ENCODE measurements at places on chromosomes 13 and 19.

DNA sequence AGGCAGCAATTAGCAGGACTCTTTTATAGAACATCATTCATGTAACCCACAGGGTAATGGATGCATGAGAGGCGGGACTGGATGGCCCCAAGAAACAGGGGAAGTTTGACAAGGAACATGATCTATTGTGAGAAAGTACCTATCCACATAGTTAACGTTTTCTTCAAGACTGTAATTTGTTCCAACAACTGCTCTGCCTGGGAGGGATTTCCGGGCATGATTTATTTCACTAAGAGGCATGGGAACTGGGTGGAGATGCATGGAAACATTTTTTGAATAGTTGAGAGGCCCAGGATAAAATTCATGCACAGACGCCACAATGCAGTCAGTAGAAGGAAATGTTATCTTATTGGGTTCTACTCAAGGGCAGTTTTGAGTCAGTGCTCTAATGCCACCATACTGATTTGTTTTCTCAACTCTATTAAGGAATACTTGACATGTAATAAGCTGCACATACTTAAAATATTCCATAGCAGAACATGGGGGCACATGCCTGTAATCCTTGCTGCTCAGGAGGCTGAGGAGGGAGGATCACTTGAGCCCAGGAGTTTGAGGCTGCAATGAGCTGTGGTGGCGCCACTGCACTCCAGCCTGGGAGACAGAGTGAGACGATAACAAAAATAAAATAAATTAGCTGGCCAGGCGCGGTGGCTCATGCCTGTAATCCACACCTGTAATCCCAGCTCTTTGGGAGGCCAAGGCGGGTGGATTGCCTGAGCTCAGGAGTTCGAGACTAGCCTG, 9.9 kb upstream of the ATG4D start:
- DNase-seq: no peak

GRCh38 chr13:24097064-24097463, 63.5 kb upstream of the SPATA13 start:
- no peak for DNase-seq

DNA sequence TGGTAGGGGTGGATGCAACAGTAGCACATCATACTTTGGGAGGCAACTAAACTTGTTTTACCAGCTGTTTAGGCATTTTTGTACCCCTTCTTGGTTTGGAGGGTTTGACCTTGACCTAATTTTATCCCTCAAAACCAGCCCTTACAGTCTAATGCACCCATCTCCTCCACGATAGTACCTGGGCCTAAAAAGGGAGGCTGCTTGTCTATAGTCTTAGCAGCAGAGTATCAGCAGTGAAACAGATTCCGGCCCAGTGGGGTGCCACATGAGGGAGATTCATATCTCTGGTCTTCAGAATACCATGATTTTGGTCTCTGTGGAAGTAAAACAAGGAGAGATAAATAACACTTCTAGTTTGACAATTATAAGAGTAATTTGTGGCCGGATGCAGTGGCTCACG, 39.5 kb upstream of the ATP12A start:
- no peak for DNase-seq

- DNase-seq: no peak
Observed at GRCh38 chr19:47407417-47407774, 11.9 kb downstream of the MEIS3 start.

GRCh38 chr19:48603001-48603400, 3.5 kb upstream of the SPACA4 start:
- no peak for DNase-seq

DNA sequence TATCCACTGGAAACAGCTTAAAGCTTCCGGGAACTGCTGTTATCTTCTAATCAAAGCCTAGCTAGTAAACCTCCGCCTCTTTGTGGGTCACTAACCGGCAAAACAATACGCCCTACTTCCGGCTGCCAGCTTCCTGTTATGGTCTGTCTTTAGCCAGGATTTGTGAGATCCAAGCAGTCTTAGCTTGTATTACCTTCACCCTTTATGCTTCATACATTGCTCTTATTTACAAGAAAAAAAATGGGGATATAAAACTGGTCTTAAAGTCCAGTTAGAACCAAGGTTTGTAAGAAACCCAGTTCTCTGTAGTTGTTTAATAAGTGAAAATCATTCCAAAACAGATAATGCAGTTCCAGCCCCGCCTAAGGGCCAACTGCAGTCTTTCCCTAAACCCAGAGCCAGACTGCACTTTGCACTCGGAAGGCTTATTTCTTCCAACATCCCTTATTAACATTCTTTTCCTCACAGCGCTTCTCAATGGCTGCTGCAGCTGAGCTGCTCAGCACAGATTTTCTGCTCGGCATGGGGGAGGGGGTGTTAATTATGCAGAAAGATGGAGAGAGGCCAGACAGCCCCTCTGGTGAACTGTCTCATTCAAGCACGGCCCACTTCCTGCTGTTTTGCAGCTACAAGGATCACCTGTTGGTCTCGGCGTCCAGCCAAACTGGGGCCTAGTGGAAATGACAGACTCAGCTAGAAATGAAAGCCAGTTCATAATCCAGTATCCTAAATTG, 368.4 kb downstream of the KLF12 start:
- DNase-seq: no peak

DNA sequence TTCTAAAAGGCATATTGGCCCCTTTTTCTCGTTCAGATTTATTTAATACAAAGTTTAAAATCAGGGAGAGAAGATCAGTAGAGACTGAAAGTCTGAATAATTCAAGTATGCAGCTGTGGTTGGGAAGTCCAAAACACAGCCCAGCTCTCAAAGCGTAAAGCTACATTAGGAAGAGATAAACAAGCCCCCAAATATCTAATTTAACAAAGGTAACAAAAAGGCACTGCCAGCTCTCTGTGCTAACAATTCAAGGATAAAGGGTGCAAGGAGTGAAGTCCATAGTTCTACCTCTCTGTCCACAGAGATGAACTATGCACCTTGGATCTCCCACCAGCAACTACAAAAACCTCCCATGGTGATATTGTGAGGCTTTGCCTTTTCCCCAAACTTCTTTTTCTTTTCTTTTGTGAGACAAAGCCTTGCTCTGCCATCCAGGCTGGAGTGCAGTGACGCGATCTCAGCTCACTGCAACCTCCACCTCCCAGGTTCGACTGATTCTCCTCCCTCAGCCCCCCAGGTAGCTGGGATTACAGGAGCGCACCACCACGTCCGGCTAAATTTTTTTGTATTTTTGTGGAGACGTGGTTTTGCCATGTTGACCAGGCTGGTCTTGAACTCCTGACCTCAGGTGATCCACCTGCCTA, 104.4 kb downstream of the LHFPL6 start:
- no peak for DNase-seq

GRCh38 chr19:45484273-45484945, 12.4 kb downstream of the RTN2 start:
- DNase-seq: no peak

DNA sequence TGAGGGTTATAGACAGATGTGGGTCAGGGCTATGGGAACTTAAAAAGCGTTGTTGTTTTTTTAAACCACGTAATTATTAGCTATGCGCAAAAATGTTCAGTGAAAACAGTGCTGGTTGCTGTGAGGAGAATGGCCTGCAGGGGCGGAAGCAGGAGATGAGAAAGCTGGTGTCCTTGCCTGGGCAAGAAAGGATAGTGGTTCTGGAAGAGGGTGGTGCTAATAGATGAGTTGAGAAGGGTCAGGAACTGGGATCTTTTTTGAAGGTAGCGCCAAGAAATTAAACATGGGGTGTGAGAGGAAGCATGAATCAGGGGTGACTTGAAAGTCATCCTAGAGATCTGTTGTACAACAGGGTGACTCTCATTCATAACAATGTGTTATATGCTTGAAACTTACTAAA, 4.8 kb upstream of the SMG9 start:
- DNase-seq: no peak

DNA sequence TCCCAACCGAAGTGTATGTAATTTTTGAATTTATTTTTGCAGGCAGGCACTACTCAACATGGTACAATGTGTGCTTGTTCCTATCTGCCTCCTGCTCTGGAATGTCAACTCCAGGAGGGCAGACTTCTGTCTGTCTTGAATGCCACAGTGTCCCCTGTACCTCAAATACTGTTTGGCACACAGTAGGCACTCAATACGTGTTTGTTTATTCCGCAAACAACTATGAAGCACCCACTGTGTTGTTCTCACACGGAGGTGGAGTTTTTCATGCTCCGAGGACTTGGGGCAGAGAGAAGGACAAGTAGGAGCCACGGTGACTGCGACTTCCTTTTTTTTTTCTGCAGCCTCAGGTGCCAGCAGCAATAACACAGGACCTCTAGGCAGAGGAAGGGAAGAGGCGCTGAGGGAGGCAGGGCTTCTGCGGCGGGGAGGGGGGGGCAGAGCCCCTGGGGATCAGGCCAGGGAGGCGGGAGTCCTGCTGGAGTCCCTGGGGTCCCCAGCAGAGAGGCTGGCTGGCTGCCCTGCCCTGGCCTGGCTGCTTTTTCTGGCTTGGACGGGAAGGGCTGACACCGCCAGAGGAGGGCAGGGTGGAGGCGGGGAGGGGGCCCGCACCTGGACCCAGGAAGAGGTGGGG, 29.3 kb upstream of the TNFAIP8L1 start:
- DNase-seq: no peak

DNA sequence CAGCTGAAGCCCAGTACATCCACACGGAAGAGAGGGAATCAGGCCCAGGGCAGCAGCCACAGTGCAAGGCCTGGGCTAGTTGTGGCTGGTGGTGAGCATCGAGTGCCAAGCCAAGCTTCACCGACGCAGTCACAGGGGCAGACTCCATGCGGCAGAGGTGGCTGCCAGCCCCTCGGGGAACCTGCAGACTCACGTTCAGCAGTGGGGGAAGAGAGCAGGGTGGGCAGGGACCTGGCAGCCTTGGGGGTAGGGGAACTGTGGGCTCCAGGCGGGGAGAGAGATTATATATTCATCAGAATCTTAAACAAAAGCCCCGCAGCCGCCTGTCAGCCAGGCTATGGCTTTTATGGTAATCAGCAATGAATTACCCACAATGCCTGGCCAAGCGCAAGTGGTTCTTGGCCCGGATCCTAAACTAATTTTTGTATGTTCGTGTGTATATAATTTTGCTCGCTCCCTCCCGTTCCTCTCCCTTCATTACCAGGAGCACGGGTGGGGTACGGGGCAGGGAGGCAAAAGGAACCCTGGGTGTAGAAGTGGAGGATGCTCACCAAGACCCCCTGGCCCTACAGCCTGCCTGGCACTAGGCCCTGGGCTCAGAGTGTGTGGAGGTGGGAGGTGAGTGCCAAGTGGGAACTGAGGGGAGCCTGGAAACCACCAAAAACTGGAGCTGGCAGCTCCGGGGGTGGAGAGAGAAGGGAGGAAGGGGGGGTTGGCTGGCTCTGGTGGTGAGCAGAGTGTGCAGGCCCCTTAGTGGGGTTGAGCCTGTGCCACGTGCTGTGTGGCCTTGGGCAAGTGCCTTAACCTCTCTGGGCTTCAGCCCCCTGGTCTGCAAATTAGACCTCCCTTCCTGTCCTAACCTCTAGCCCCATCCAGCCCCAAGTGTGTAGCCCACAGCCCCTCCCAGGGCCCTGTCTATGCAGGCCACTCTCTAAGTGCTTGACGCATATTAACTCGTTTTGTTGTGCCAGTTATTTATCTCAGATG, 31.9 kb downstream of the PTPRS start:
- DNase-seq: no peak

- DNase-seq: no peak
Observed at GRCh38 chr13:113304121-113304520, 7.1 kb downstream of the LAMP1 start.

GRCh38 chr13:45788011-45788410, 63.5 kb downstream of the SIAH3 start:
- no peak for DNase-seq

GRCh38 chr13:95050800-95051615, 250.2 kb downstream of the ABCC4 start:
- no peak for DNase-seq

DNA sequence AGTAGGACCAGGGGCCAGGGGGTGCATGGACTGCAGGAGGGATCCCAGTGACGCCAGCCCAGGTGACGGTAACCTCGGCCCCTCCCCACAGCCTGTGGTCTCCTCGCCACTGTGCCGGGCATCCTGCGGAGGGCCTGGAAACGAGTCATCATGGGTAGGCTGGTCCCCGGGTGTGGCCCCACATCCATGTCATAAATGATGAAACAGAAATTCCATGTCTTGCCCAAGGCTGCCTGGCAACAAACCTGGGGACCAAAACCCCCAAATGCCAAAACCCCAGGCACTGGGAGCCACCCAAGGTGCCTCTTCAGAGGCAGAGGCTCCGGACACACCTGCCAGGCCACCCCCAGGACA, 20.9 kb downstream of the MAP2K2 start:
- no peak for DNase-seq

GRCh38 chr13:99375738-99376080, 68.5 kb upstream of the GPR183 start:
- DNase-seq: no peak

DNA sequence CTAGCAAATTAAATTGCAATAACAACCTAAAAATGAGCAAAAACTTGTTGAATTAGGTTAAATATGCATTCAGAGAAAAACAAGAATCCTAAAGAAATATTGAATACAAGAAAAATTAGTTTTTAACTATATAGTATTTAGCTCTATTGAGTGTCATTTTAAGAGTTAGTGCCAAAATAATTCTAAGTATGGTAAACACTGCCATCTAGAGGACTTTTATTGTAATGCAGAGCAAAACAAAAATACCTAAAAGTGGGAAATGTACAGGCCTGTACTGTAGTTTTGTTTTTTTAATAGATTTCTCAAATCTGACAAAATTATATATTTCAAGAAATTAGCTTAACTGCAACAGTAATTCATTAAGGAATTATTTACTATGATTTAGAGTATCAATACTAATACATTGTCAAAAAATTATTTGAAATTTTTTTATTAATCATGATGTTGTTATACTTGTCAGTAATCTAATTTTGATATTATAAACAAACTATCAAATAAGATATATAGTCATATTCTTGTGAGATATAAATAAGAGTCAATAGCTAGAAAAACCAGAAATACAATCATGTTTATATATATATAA, 8.2 kb upstream of the PCDH9 start:
- DNase-seq: no peak

GRCh38 chr13:44818428-44818827, 170.8 kb downstream of the NUFIP1 start:
- DNase-seq: no peak

DNA sequence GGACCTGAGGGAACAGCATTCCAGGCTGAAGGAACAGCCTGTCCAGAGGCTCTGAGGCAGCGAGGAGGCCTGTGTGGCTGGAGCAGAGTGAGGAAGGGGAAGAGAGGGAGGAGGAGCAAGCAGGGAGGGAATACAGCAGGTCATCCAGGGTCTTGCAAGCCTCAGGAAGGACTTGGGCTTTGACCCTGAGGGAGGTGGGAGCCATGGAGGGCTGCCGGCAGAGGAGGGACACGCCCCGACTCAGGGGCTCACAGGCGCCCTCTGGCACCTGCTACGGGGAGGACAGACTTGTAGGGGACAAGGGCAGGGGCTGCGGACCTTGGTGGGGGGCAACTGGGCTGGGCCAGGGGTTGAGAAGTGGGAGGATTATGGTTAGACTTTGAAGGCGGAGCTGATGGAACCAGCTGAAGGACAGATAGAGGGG, 4.7 kb downstream of the TINCR start:
- no peak for DNase-seq

All from urothelium cell line (cell line).